ENCODE measurements at places on chromosomes 13 and 19.

- DNase-seq = peak; percentile 34
Observed at GRCh38 chr19:18939922-18940768, 872 bp downstream of the HOMER3 start.

GRCh38 chr19:46972311-46972710 is 47.3 kb upstream of the NPAS1 start:
- DNase-seq = no peak

DNA sequence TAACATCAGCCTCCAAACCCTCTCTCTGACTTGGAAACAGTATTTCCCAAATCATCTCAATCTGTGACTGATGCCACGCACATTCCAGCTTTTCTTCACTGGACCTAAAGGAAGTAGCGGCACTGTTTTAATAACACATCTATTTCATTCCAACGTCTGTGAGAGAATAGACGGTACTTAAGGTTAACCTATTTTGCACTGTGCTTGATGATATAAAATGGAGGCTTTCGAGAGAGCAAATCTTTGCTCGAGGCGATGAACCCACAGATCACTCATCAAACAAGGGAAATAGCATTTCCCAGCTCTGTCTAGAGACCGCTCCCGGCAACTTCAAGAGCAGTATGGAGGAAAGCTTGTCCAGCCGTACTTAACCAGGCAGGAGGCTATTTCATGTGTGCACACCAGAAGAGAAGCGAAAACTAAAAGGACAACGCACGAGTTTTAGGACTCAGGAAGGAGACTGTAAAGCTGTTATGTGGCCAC is 2.9 kb downstream of the UBL3 start:
- peak; percentile 61 for DNase-seq

- peak; percentile 53 for DNase-seq
Observed at GRCh38 chr19:52237771-52238400, 31.5 kb upstream of the ZNF766 start.

DNA sequence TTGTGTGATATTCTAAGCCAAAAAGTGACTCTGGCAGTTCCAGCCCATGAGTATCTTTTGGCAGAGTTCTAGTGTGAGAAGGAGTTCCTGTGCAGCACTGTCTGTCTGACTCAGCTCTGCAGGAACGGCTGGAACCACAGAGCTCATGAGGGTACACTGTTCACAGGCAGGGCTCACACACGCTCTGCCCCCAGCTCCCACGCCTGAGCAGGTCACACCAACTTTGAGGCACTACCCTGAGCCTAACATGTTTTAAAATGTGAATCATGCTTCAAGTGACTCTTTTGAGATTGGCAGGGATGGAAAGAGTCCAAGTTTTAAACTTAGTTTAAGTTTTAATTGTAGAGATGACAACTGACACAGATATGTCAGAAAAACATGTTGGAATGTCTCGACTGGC is 1203.3 kb downstream of the UQCRFS1 start:
- DNase-seq = no peak

GRCh38 chr19:57050863-57051262 is 68.9 kb upstream of the USP29 start:
- DNase-seq = no peak

DNA sequence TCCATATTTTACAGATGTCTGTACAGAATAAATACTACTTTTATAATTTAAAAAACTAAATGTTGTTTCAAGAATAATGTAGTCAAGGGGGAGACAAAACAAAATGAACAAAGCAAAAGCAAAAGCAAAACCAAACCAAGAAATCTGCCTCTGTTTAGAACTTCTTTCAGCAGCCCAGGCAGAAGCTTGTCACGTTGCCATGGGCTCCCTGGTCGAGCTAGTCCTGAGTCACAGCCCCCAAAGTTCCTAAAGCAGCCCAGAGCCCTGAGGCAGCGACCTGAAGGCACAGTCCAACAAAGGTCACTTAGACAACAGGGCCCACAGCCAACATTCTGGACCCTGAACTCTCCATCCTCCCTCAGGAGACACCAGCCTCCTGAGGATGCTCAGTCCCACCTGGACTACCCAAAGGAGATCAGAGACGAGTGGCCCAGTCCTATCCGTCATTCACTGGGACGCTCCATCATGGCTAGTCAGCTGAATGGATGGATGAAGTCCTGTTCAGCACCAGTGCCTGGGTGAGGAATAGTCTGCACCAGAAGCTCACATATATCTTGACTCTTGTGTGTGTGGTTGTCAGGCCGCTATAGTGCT is 41.7 kb downstream of the SIAH3 start:
- DNase-seq = no peak

GRCh38 chr19:33670398-33670797 is 48.6 kb downstream of the CHST8 start:
- DNase-seq = no peak

Data from amniotic epithelial cell (primary cell).